ENCODE measurements at places on chromosomes 13 and 19.

DNA sequence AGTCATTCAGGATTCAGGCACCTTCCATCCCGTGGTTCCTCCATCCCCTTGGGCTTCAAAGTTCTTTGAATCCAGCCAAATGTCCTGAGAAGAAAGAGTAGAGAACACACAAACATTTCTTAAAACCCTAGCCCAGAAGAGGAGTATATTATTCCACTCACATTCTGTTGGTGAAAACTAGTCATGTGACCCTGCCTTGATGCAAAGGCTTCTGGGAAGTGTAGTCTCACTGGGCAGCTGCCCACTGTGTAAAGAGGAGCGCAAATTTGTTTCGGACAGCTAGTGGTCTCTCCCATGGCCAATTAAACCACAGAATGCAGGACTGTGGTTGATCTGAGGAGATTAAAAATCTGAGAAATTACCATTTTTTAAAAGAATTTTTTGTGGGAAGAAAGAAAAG lies 304.4 kb downstream of the SUCLA2 start:
- no peak for DNase-seq

GRCh38 chr13:50340551-50341287 lies 325.5 kb downstream of the KCNRG start:
- DNase-seq: no peak

- peak; percentile 97 for DNase-seq
These were observed at the start of the genes PSENEN and U2AF1L4 for GRCh38 chr19:35745328-35746086. TSS of gene PSENEN (plus strand) at chr19:35745651. CDS start at chr19:35745931, 280 bp downstream. TSS of gene U2AF1L4 (minus strand) at chr19:35745418. CDS start at chr19:35745391, 27 bp downstream.

DNA sequence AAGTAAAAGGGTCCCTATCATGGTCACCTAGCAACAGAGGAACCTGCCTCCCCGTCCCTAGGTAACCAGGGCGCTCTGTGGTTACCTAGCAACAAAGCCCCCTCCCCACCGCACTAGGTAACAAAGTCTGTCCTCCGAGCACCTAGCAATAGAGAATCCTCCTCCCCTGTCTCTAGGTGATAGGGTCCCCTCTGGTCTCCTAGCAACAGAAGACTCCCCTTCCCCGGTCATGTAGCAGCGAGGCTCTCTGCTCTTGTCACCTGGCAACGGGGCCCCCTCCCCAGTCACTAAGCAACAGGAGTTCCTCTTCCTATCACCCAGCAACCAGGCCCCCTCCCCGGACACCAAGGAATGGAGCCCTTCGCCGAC lies 307 bp downstream of the JOSD2 start:
- DNase-seq: no peak

GRCh38 chr19:52658595-52658994 lies 20.4 kb upstream of the ZNF83 start:
- DNase-seq: no peak

DNA sequence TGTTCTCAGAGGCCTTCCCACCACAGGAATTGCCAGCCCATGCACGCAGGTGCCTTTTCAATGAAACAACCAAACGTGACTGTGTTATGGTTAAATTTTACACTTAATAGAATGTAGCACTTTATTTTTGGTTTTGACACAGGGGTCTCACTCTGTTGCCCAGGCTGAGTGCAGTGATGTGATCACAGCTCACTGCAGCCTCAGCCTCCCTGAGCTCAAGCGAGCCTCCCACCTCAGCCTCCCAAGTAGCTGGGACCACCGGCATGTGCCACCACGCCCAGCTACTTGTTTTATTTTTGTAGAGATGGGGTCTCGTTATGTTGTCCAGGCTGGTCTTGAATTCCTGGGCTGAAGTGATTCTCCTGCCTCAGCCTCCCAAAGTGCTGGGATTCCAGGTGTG lies 7.2 kb downstream of the ATP8B3 start:
- DNase-seq: no peak
